ENCODE measurements at places on chromosomes 3 and 15.

DNA sequence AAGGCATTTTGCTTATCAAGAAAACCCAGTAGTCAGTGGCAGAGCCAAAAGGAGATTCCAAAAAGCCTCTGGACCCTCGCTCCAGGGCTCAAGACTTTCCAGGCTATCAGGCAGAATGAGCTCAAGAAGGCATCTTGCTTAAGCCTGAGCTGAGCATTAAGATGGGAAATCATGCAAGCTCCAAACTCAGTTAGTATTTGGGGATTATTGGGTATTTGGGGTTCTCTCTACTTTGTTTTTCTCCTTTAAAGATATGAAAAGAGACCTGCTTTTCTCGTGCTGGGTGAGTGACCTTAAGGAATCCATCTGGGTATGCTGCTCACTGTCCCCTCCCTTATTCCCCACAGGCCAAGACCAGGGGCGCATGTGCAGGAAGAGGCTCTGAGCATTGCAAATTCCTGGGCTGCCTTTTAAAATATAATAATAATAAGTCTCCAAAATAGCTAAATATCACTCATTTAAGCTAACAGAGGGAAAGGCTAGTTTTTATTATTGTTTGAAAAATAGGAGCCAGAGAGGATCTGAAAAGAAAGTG, 75.4 kb upstream of the HACD2 start:
- DNase-seq: no peak

GRCh38 chr3:38805765-38806386, 10.1 kb downstream of the SCN10A start:
- no peak for DNase-seq

DNA sequence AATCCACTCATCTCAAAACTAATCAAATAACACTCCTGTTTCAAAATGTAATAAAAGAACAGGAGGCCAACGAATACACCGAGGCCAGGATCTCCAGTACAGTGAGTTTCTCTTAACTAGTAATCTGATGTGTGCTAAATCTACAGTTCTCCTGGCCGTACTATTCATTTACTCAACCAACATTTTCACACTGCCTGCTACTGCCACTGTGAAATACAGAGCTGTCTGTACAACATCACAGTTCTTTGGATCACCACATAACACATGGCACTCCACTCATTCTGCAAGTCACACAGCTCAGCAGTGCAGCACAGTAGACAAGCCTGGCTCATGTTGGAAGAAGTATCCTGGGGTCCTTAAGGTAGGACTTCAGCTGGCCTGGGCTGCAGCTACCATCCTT, 21.9 kb downstream of the RIOX2 start:
- DNase-seq: no peak

- peak; percentile 85 for DNase-seq
Measured at GRCh38 chr15:64151727-64152506, at the start of gene SNX22. SNX22 (plus strand) TSS chr15:64151731; CDS start chr15:64151776, 45 bp downstream.

- DNase-seq: no peak
Measured at GRCh38 chr15:91476861-91477260, 376.6 kb upstream of the SLCO3A1 start.

- DNase-seq: no peak
Measured at GRCh38 chr15:66778314-66778665, 76.3 kb downstream of the SMAD6 start.
